ENCODE measurements at places on chromosomes 4 and X.
A peak's percentile ranks its signal among the peaks of the same experiment; 100 is the strongest.

DNA sequence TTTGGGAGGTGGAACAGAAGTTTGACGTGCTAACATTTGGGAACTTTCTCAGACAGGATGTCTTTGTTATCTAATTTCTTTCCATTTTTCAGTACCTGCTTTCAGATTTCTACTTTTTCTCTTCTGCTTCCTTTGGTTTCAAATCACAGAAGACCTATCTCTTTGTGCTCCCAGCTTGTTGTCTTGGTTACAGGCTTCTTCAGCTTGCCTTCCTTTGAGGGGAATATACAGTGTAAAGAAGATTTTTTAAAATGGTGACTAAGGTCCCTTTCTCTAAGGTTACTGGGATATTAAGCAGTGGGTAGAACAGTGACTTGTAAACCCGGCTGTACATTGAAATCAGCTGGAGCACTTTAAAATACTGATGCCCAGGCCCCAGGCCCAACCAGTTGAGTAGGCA is 48.0 kb downstream of the TMEM164 start:
- DNase-seq: no peak

DNA sequence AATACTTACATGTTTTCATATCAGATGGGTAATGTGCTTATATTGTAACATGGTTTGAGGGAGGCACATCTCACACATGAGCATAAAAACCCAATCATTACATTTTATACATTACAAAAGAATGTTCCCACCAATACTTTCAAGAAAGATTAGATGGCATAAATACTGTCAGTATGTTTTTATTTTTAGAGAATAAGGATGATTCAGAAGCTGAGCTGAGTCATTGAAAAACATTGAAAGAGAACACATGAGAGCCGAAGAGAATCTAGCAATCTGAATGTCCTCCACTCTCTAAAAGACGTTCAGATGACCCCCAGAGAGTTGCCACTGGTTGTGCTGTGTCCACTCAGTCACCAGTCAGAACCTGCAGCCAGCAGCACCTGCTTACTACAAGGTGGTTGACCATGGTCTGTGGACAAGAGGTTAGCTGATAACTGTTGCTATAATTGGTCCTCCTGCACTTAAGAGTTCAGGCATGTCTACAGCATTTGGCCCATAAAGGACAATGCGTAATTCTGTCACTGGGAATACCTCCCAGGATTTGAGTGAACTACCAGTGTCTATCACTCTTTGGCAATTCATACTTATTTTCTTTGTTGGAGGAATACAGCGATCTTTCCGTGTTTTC is 382.2 kb upstream of the IGFBP7 start:
- no peak for DNase-seq

- DNase-seq: no peak
Observed at GRCh38 chrX:48676893-48677270, 6.7 kb upstream of the WAS start.

DNA sequence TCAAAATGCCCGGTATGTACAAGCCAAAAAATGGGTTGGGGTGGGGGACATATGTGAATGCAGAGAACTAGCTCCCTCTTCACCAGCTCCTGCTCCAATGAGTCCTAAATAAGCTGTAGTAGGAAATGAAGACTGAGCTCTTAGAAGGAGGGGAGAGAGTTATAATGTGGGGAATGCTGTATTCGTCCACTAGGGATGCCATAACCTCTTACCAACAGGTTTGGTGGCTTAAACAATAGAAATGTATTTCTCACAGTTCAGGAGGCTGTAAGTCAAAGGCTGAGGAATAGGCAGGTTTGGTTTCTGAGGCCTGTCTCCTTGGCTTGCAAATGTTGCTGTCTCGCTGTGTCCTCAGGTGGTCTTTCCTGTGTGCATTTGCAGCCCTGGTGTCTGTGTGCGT is 4.4 kb upstream of the INPP4B start:
- DNase-seq: no peak

DNA sequence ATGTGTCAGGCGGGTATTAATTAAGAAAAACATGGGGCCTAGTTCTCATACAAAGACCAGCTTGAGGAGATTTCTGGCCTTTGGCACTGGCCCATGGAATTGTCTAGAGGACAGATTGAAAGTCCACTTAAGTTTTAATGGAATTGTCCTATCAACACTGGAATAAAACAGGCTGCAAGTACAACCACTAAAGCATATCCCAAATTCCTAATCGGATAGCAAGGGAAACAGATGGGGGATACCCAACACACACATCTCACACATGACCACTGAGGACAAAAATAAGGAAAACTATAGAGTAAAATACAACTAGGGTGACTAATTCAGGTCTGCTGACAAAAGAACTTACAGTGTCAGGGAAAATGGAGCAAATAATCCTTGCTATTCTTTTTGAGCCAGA is 167.8 kb downstream of the GASK1B start:
- DNase-seq: no peak

DNA sequence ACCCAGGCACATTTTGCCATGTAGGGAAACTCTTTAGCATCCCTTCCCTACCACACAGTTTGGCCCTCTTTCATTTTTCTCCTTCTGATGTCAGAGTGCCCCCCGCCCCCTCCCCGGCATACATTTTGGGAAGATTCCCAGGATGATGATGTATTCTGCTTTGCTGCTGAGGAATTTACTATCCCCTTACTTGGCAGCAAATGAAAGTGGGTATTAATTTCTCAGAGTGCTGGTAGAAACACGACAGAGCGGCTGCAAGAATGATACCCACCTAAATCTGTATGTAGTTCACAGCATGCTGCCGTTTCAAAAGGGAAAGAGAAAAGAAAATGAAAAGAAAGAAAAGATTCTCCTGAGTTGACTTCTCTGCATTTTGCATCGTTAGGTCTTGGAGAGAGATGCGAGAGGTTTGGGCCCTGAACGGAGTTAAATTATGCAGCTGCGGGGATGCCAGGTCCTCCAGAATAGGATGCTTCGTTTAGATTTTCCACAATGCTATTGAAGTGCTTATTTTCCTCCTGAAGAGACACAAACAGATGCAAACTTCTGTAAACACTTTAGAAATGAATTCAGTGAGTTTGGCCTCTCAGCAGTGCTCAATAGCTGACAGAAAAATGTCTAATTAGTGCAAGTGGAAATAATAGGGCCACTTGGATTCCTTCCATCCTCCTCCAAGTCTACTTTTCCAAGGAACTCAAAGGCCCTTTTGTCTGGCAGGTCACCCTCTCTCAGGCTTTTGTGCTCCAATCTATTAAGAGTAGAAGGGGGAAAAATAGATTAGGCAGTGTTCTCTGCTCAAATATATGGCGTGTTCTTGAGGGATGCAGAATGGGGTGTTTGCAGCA is 106.2 kb downstream of the ALPK1 start:
- DNase-seq: no peak

GRCh38 chr4:7926822-7927221 is 12.8 kb downstream of the AFAP1 start:
- no peak for DNase-seq

GRCh38 chrX:133926809-133927208 is 58.6 kb downstream of the GPC3 start:
- no peak for DNase-seq

GRCh38 chr4:82890528-82890900 is 439 bp downstream of the SEC31A start:
- DNase-seq: no peak

GRCh38 chrX:13906093-13906492 is 89.2 kb upstream of the GPM6B start:
- DNase-seq: no peak

- peak; percentile 34 for DNase-seq
Observed at GRCh38 chrX:101057093-101057714, 5.3 kb upstream of the TRMT2B start.

- DNase-seq: no peak
Observed at GRCh38 chrX:15399962-15400391, 15.8 kb upstream of the VEGFD start.

- DNase-seq: no peak
Observed at GRCh38 chr4:75637176-75637575, 6.8 kb upstream of the CDKL2 start.

- no peak for DNase-seq
Observed at GRCh38 chr4:41981456-41981855, at the start of gene DCAF4L1. Gene DCAF4L1, plus strand, starts transcription at chr4:41981756. Its CDS starts 37 bp downstream, at chr4:41981793.

DNA sequence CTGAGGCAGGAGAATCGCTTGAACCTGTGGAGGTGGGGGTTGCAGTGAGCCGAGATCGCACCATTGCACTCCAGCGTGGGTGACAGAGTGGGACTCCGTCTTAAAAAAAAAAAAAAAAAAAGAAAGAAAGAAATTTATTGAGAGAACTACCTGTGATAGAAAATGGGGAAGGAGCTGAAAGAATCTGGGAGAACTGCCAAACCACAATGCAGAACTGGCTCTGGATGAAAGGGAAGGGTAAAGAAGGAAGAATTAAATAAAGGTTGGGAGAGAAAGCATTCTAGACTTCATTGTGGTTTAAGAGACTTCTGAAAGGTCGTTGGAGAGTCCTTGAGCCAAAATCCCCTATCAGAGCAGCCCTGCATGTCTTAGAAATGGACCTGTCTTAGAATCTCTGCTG is 567.9 kb upstream of the HTR2C start:
- no peak for DNase-seq

- no peak for DNase-seq
Observed at GRCh38 chr4:147682755-147683154, 1.2 kb downstream of the PRMT9 start.

DNA sequence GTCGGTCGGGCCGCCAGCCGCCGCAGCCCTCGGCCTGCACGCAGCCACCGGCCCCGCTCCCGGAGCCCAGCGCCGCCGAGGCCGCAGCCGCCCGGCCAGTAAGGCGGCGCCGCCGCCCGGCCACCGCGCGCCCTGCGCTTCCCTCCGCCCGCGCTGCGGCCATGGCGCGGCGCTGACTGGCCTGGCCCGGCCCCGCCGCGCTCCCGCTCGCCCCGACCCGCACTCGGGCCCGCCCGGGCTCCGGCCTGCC is 213 bp downstream of the NFKB1 start:
- no peak for DNase-seq

DNA sequence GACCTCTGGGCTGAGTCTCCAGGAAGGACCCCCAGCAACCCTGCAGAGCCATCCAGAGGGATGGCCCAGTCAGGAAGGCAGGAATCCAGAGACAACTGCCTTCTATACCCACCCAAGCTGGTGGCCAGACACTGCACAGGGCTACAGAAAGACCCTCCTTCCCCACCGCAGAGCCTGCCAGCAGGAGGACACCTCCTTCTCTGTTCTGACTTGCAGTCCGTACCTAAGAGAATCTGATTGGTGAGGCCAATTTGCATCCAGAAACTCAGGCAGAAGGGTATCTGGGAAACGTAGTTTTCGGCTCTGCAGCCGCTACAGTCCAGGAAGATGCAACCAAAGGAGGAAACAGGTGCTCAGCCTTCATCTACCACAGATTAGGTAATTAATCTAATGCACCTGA is 155.4 kb upstream of the FRG1 start:
- DNase-seq: no peak

GRCh38 chrX:96924581-96924980 is 40.9 kb downstream of the RPA4 start:
- no peak for DNase-seq

DNA sequence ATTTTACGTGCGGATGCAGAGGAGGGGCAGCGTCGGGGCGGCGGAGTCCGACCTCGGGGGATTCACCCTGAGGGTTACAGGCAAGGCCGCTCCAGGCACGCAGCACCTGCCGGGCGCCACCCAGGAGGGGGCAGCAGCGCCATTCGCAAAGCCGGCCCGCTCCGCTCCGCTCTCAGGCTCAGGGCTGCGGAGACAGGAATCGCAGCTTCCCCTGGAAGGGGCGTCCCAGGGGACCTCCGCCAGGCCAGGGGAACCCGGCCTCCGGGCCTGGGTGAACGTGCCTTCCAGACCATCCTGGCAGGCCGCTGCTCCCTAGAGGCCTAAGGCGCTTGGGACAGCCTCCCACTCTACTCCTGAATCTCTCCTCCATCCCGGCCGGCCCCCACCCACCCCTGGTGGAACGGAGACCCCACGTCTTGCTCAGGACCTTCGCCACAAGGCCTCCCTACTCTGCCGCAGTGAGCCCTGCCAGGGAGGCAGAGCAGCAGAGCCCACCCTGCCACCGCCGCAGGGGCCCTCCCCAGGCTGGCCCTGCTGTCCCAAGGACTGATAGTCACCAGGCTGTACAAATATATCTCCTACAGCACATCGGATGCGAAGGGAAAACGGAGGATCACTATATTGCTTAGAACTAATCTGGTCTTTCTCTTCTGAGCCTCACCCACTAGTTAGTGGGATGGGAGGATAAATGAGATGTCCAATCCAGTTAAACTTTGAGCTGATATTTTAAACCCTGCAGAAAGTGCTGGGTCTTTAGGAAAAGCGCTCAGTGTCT is 115.0 kb downstream of the SMIM20 start:
- no peak for DNase-seq

DNA sequence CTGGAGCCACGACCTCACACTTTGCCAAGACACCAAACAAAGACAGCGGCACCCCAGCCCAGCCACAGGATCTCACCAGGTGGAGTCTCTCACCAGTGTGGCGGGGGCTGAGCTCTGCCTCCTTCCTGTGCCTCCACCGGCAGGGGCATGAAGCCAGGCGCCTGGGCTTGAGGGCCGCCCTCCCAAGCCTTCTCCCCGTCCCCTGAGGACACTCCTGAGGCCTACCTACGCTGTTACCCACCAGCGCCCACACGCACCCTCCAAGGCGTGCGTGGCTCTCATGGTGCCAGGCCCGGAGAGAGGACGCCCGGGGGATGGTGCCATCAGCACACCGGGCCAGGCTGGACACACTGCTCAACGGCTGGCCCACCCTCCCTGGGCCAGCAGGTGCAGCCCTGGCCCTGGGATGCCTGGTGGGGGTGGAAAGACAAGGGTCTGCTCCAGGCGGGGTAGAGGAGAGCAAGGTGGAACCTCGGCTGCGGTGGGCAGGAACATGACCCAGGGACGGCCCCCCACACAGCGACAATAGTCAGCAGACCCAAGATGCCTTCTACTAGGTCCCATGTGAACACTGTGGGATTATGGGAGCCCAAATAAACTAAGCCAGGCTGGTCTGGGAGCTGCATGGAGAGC is 22.1 kb downstream of the NELFA start:
- DNase-seq: no peak

DNA sequence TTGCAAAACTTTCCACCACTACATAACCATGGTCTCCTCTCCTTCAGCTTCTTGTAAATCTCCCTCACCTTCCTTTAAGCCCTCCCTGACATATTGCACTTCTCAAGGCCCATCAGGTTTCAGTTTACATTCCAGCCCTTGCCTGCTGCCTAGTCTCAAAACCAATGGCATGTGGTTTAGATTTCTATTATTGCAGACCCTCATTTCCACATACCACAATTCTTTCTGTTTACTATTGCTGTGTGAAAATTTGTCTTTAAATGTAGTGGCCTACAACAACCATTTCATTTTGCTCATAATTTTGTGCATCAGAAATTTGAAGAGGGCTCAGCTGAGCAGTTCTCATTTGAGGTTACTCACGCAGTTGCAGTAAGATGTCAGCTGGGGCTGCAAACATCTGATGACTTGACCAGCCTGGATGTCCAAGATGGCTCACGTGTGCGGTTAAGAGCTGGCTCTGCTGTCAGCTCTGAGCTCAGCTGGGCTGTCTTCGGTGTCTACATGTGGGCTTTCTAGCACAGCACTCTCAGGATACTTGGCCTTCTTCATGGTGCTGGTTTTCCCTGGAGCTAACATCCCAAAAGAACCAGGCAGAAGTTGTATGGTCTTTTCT is 29.9 kb upstream of the SOD3 start:
- no peak for DNase-seq

GRCh38 chrX:118345045-118345463 is 852 bp upstream of the WDR44 start:
- no peak for DNase-seq

GRCh38 chr4:150069353-150069752 is 8.9 kb upstream of the DCLK2 start:
- DNase-seq: no peak
